ENCODE measurements at places on chromosomes 6 and 20.

DNA sequence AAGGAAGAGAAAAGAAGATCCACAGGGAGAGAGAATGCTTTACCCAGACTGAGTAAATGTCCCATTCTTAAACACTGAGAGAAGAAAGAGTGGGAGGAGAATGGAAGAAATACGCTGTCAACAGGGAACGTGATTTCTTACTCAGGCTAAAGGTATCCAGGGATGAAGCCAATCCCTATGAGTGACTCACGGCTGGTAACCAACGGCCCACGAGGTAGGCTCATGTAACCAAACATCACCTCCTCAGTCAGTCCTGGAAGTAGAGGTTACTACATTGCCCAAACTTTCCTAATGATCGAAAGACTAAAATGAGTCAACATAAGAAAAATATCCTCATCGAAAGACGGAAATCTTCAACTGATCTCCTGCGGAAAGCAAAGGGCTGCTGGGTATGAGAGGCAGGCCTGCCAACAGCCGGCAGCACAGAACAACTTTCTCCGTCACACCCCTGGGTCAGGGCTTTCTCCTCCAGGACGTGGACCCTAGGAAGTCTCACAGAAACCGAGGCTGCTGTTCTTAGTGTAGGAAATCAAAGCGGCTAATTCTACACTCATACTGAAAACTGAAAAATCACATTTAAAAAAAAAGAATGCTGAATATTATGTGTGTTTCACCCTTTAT is 292.6 kb downstream of the GMDS start:
- no peak for DNase-seq

GRCh38 chr6:167092672-167093339 is 30.1 kb upstream of the CCR6 start:
- DNase-seq: no peak

DNA sequence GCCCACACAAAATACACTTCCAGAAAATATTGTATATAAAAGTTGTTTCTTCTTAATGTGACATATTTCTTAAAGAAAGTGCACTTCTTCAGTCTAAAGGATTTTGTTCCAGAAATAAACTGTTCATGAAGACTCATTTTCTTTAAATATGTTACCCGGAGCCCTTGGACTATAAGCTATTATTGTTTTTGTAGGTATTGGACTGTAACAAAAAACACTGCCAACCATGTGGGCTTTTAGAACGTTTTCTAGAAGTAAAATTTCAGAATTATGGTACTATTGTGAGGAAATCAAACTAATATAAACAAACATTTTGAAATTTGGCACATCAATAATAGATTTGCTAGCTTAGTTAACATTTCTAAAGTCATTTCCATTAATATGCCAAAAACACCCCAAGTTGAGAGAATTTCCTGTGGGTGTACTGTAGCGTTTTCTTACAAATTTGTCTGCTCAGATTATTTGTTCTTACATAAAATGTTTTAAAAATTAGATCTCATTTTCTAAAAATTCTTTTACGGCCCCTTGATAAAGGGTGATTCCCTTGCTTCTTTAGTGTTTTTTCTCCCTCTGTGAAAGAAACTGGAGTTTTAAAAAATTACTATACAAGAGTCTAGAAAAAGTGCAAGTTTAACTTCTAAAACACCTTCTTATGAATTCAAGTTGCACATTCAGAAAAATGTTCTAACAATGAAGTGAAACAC is 3.4 kb downstream of the NKX2-4 start:
- DNase-seq: no peak

DNA sequence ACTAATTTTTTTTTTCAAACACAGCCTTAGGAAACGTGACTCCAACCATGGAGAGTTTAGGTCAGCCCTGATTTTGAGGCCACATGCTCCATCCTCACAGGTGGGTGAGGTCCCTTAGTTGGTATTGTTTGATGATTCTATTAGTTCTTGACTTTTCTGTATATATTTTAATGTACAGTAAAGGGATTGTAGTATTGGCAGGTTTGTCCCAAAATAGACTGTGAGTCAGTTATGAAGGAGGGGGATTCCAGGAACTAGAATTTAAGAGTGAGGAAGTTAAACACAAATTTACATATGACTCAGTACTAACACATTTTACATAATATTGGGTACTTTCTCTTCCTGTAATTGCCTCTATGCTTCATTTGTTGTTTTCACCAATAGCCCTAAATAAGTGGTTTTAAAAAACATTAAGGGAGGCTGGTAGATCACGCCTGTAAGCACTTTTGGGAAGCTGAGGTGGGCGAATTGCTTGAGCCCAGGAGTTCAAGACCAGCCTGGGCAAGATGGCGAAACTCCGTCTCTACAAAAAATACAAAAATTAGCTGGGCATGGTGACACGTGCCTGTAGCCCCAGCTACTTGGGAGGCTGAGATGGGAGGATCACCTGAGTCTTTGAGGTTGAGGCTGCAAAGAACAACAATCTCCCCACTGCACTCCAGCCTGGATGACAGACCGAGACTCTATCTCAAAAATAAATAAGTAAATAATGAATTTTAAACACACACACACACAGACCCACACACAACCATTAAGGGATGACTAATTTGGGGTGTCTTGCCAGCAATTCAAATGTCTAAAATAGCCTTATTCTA is 81.8 kb downstream of the SGK1 start:
- DNase-seq: no peak

- DNase-seq: no peak
Measured at GRCh38 chr6:5423251-5423650, 161.9 kb downstream of the FARS2 start.

DNA sequence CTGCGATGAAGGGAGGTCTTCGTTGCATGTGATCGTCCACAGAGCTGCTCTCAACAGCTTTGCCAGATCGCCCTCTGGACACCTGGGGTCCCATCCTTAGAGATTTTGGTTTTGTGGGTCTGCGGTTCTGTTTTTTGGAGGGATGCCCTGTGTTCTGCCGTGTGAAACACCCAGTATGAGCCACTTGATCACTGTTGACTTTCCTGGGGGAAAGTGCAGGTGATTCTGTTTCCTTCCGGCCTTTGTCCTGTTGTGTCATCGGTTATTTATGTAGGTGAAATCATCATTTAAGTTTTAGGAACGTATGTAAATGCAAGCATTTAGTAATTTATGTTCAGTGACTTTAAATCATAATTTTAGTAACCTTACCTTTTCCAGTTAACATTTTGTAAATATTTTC is 56.4 kb upstream of the SLC22A1 start:
- no peak for DNase-seq

DNA sequence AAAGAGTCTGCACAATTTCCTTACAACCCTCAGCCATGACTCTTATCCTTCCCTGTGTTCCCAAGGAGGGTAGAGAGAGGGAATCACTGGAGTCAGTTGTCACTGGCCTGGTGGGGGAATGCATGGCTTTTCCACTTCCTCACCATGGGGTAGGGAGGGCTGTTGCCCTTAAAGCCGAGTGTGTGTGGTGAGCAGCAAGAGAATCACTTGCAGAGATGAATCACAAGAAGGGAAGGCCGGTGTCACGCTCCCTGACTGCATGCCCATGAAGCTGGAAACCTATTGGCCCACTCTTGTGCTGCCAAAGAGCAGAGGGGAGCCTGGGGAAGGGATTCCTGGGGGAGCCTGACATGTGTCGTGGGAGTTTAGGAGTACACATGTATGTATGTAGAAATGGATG is 18.1 kb upstream of the BMP6 start:
- no peak for DNase-seq

GRCh38 chr6:88535306-88535705 is 369.2 kb upstream of the CNR1 start:
- no peak for DNase-seq

DNA sequence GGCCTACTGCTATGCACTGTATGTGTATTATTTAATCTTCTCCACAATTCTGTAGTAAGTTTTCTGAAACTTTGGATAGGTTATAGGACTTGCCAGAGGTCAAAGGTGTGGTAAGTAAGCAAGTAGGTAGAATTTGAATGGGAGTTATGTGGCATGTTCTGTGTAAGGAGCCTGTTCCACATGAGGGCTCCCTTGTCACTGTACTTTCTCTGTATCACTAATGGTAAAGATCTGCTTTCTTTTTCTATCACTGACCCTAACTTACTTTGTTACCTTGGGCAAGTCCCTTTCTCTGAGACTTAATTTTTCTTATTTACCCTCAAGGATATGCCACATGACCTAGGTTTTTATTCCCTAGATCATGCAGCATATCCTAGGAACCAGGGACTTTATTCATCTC is 50.3 kb downstream of the EIF2S2 start:
- DNase-seq: no peak

GRCh38 chr6:45432977-45433376 is 55.2 kb upstream of the SUPT3H start:
- DNase-seq: no peak

GRCh38 chr20:32263398-32263954 is 14.0 kb upstream of the KIF3B start:
- no peak for DNase-seq

GRCh38 chr6:154615483-154616025 is 105.1 kb upstream of the CNKSR3 start:
- no peak for DNase-seq

DNA sequence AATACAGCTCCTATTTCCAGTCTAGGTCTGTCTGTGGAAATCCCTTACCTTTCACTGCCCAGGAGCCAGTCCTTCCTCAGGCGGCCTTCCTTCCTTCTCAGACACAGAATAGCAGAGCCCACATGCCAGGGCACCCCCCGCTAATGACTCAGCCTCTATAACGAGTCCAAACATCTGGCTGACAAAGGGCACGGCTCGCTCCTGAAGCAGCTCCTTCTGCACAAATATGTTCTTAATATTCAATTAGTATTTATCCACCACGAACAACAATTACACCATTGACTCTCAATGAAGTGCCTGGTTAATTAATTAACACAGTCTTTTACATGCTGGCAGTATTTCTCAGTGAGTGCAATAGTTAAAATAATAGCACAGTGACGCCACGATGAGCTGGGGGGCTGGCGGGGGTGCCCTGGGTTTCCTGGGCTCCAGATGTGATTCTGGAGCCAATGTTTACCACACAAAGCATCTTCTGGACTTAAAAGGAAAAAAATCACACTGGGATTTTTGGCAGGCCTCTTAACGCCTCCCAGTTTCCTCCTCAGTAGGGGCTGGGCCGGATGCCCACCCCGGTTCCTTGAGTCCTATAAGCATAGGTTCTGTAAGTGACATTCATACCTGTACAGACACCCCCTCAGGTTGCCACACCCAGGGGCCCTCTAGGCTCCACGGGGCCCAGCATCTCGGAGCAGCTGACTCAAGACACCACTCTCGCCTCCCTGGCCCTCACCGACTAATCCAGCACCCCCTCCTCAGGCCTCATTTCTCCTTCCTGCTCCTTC is 158.6 kb upstream of the MLN start:
- no peak for DNase-seq

- DNase-seq: no peak
Measured at GRCh38 chr6:21666853-21667681, 73.5 kb downstream of the SOX4 start.

DNA sequence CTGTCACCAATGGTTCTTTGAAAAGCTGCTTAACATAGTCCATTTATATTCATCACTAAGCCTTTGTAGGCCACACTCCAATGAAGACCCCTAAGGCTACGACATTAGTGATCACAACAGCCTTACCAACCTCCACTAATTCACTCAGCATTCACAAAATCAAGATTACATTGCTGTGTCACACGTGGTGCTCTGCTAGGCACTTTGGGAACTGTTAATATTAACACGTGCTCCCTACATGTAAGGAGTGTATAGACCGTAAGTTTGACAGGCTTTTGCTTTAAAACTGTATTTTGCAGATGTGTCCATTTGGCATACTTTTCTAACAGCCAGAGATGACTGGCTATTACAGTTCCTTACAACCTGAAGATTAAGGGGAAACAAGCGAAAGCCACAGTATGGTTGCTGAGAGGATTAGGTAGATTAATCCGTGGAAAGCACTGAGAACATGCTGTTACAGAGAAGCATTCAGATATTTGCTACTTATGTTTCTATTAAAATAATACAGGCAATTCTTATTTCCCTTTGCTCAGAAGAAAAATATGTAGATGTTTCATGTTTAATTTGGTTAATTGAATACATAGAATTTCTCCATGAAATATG is 69.7 kb downstream of the SAMD3 start:
- DNase-seq: no peak

DNA sequence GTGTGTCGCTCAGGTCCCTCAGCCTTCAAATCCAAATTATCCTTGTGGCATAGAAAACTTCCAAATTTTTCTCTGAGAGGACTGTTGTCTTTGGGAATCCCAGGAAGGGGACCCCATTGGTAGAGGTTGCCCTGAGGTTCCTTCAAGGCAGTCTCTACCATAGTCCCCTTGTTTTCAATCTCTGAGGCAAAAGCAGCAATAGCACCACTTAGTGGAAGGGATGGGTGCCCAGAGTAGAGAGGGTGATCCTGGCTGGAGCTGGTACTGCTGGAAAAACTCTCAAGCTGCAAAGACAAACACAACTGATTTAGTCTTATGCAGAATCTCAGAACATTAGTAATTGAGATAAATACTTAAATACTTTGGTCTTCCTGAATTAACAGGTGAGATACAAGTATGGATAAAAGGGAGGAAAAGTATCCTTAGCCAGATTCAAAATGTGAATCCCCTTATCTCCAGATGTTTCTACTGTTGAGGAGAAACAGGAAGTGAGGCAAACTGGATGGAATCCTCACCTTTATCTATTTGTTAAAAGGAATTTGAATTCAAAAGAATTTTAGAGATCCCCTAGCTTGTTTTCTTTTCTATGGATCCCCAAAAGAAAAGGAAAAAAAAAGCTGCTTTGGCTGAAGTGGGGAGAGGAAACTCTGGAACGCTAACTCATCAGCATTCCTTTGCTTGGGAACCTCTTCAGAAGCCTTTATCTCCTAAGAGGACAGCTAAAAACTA is 13.4 kb downstream of the ZNF318 start:
- no peak for DNase-seq

DNA sequence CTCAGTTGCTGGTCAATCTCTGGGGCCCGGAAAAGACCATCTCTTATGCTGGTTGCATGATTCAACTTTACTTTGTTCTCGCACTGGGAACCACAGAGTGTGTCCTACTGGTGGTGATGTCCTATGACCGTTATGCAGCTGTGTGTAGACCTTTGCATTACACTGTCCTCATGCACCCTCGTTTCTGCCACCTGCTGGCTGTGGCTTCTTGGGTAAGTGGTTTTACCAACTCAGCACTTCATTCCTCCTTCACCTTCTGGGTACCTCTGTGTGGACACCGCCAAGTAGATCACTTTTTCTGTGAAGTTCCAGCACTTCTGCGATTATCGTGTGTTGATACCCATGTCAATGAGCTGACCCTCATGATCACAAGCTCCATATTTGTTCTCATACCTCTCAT is 4.3 kb downstream of the OR2J3 start:
- no peak for DNase-seq

DNA sequence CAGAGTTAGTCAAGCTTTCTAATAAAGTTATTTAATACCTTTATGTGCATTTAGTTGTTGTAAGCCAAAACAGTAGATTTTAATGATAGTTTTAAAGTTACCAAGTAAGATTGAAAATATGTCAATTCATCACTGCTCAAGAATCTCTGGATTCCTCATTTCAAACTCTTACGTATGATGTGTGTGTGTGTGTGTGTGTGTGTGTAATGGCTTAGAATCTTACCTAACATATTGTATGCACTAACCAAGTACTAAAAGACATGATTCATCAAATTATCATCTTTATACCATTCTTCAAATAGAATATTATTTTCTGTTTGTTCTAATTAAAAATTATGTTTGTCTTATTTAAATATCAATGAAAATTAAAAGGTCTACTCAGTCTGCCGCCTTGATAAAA is 41.5 kb upstream of the ZNF337 start:
- no peak for DNase-seq

- DNase-seq: no peak
Measured at GRCh38 chr6:18243302-18243893, 20.9 kb downstream of the DEK start.

Measured in hematopoietic multipotent progenitor cell treated with erythropoietin and hydrocortisone succinate and interleukin-3 and kit ligand, for 15 days (in vitro differentiated cells).